ENCODE measurements at places on chromosomes 16 and 17.

DNA sequence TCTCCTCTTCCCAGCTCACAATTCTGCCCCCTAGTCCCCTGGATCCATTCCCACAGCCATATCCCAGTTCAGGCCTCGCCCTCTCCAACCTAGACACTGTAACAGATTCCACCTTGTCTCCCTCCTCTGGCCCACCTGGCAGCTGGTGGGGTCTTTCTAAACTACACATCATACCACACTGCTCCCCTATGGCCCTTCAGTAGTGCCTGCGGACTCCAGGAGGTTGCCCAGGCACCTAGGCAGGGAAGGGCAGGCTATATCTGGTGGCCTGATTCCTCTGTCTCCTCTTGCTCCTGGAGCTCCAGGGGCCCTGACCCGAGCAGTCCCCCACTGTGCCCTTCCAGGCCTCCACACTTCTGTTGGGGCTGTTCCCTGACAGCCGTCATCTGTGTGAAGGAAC lies 64.5 kb downstream of the SMPD3 start:
- H3K27ac ChIP-seq: no peak overlapping the region
- no peaks in the 10 kb centered on the region for H3K36me3 ChIP-seq
- H3K27me3 ChIP-seq: peaks cover 10% of the 10 kb centered on the region
- H3K4me3 ChIP-seq: no peak overlapping the region
- no peaks in the 10 kb centered on the region for H3K4me1 ChIP-seq

DNA sequence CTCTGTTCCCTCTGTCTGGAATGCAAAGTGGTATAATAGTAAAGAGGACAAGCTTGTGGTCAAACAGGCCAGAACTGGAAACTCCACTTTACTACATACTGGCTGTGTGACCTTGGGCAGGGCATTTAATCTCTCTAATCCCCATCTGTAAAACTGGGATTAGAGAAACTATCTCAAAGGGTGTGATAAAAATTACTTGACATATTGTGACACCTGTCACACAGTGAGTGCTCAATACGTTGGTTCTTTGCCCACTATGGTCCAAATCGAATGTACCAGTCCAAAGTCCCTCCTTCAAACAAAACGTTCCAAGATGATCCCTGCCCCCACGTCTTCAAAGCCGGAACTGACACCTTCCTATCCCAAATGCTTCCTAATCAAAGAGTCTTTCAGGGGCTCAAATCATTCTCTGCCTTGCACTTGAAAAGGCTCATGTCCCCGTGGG lies 734 bp downstream of the PGAP3 start:
- peaks cover 13% of the 10 kb centered on the region for H3K4me1 ChIP-seq
- H3K27ac ChIP-seq: peak overlapping the region; percentile 93
- DNase-seq: no peak
- H3K4me3 ChIP-seq: peak overlapping the region; percentile 78
- no peaks in the 10 kb centered on the region for H3K27me3 ChIP-seq
- H3K36me3 ChIP-seq: peaks cover 37% of the 10 kb centered on the region

DNA sequence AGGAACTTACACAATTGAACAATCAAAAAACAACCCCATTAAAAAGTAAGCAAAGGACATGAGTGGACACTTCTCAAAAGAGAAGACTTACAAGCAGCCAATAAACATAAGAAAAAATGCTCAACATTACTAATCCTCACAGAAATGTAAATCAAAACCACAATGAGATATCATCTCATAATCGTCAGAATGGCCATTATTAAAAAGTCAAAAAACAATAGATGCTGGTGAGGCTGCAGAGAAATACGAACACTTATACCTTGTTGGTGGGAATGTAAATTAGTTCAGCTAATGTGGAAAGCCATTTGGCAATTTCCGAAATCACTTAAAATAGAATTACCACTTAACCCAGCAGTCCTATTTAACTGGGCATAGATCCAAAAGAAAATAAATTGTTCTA lies 301.9 kb upstream of the KCNJ16 start:
- DNase-seq: no peak
- no peaks in the 10 kb centered on the region for H3K36me3 ChIP-seq
- no peaks in the 10 kb centered on the region for H3K4me1 ChIP-seq
- no peak overlapping the region for H3K27ac ChIP-seq
- no peak overlapping the region for H3K4me3 ChIP-seq

DNA sequence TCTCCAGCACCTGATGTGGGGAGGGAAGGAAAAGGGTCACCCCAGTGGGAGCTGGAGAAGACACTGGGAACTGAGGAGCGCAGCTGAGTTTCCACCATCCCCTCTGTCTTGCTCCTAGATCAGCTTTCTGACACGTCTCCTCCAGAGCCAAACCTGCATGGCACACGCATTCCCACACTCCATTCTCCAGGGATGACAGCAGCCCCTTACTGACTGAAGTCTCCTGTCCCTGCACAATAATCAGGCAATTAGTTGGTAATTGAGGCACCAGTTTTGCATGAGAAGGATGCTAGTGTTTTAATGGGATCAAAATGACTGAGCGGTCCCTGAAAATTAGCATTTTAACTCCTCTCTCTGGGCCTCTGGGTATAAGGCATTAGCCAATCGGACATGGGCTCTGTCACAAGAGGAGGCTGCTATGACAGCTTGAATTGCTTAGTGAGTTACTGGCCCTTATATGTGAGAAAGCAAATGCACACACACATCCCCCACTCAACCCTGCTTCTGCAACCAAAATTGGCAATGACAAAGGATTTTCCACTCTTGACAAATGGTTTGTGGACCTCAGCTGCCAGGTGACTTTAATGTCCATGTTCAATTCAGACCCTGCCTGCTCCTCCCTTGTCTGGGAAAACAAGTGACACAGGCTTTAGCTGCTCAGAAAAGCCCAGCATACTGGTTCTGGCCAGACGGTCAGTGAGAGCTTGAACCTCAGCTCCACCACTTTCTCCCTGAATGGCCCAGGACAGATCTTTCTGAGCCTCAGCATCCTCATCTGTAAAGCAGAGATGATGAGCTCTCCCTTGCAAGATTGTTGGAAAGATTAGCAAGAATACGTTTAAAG lies 57.2 kb upstream of the SREBF1 start:
- H3K27me3 ChIP-seq: no peaks in the 10 kb centered on the region
- H3K4me1 ChIP-seq: no peaks in the 10 kb centered on the region
- no peak overlapping the region for H3K4me3 ChIP-seq

GRCh38 chr16:82187829-82188228 lies 17.8 kb upstream of the MPHOSPH6 start:
- H3K27me3 ChIP-seq: no peaks in the 10 kb centered on the region
- H3K4me3 ChIP-seq: no peak overlapping the region

- H3K36me3 ChIP-seq: no peaks in the 10 kb centered on the region
- no peak for DNase-seq
- H3K27ac ChIP-seq: peak overlapping the region; percentile 64
- H3K4me3 ChIP-seq: peak overlapping the region; percentile 22
- H3K4me1 ChIP-seq: peaks cover 100% of the 10 kb centered on the region
- H3K27me3 ChIP-seq: no peaks in the 10 kb centered on the region
Observed at GRCh38 chr16:85003725-85004586, 7.4 kb downstream of the ZDHHC7 start.

DNA sequence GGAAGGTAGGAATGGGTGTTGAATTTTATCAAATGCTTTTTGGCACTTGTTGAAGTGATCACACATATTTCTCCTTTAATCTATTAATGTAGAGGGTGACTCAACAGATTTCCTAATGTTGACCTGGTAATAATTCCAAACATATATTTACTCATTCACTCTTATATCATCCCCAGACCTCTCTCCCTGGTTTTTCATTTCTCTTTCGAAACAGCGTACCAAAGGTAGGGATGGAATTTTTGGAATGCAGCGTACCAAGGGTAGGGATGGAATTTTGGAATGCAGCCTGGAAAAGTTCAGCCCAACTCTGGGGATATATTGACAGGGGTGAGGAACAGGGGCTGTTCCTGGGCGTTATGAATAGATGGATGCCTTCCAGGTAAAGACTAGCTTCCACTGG lies 7.3 kb downstream of the KIF18B start:
- H3K4me3 ChIP-seq: no peak overlapping the region
- no peak for DNase-seq
- H3K36me3 ChIP-seq: no peaks in the 10 kb centered on the region

DNA sequence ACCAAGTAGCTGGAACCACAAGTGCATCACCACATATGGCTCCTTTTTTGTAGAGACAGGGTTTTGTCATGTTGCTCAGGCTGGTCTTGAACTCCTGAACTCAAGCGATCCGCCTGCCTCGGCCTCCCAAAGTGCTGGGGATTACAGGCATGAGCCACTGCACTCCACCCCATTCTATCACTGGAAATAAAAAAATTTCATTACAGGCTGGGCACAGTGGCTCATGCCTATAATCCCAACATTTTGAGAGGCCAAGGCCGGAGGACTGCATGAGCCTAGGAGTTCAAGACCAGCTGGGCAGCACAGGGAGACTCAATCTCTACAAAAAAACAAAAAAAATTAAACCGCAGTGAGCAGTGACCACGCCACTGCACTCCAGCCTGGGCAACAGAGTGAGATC lies 60.1 kb downstream of the BRIP1 start:
- H3K27me3 ChIP-seq: no peaks in the 10 kb centered on the region
- no peak overlapping the region for H3K27ac ChIP-seq
- H3K4me3 ChIP-seq: no peak overlapping the region

DNA sequence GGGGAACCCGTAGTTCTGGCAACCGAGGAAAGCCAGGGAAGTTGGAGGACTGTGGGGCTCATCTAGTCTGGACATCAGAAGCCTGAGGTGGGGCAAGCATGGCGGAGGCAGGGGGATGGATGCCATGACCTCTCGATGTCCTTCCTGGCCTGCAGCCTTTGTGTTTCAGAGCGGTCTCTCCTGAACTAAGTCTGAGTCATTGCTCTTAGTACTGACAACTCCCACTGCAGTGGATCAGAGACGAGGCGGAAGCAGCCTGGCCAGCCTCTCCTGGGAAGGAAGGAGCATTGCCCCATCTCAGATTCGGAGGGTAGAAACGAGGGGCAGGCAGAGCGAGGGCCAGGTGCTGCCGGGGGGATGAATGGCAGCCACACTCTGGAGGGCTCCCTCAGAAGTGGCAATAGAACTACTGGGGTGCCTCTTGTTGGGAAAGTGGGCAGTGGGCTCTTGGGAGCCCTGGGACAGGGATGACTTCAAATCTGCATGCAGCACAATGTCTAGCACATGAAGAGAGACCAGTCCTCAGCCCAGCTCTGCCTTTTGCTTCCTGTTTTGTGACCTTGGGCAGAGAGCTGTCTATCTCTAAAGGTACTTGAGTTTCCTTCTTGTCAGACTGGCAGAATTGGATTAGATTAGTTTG lies 3.6 kb upstream of the STAC2 start:
- peaks cover 22% of the 10 kb centered on the region for H3K4me1 ChIP-seq
- no peak for DNase-seq
- H3K4me3 ChIP-seq: no peak overlapping the region
- peaks cover 21% of the 10 kb centered on the region for H3K27me3 ChIP-seq
- no peak overlapping the region for H3K27ac ChIP-seq

DNA sequence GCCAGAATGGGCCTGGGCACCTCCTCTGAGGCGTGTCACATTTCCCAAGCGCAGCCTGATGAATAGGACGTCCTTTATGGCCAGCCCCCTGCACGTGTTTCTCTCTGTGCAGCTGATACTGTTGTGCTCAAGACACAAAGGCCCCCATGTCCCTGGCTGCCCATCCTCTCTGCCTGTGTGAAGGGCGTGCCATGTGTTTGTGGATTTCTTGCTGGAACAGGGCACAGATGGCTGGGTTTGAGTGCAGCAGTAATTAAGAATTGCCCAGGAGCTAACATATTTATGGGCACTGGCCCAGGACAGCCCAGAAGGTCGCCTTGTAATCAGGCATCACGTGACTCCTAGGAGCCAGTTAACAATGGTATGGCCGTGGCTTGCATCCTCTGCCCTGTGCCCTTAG lies 181.1 kb downstream of the CCDC182 start:
- H3K4me1 ChIP-seq: no peaks in the 10 kb centered on the region
- H3K4me3 ChIP-seq: no peak overlapping the region
- DNase-seq: no peak
- H3K27ac ChIP-seq: no peak overlapping the region
- H3K27me3 ChIP-seq: no peaks in the 10 kb centered on the region

GRCh38 chr17:7997186-7997585 lies 5.2 kb upstream of the GUCY2D start:
- H3K27me3 ChIP-seq: no peaks in the 10 kb centered on the region
- H3K4me3 ChIP-seq: no peak overlapping the region
- H3K4me1 ChIP-seq: peaks cover 10% of the 10 kb centered on the region
- no peaks in the 10 kb centered on the region for H3K36me3 ChIP-seq
- H3K27ac ChIP-seq: no peak overlapping the region
- DNase-seq: no peak

DNA sequence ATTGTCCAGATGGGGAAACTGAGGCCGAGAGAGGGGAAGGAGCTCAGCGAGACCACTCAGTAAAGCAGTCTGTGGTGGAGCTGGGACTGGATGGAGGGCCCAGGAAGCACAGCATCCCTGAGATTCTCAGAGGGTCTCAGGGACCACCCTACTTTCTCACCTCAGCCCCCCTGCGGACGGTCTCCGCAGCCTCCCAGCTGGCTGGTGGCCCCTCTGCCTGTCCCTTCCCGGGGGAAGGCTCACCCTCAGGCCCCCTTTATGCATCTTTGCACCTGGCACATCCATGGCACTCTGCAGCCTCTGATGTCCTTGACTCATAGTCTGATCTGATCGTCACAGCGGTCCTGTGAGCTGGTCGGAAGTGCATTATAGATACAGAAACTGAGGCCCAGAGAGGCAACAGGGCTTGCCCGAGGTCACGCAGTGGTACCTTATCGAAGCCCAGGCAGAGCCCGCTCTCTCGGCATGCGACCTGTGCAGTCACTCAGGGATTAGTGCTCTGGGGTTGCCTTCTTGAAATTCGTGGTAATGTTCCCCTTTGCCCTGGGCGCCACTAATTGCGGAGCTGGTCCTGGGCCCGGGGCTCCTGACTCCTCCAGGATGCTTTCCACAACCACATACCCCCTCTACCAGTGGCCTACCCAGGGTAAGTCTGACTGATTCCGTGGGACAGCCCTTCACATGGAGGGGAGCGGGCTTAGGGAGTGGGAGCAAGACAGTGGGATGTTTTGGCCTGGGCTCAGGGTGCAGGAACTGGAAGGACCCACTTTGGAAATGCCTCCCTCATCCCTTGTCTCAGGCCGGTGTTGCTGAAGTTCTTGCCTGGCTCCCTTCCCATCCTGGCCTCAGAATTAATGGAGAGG lies 24.4 kb downstream of the RAB11FIP4 start:
- H3K4me1 ChIP-seq: no peaks in the 10 kb centered on the region
- H3K4me3 ChIP-seq: no peak overlapping the region
- DNase-seq: no peak
- H3K27me3 ChIP-seq: no peaks in the 10 kb centered on the region

DNA sequence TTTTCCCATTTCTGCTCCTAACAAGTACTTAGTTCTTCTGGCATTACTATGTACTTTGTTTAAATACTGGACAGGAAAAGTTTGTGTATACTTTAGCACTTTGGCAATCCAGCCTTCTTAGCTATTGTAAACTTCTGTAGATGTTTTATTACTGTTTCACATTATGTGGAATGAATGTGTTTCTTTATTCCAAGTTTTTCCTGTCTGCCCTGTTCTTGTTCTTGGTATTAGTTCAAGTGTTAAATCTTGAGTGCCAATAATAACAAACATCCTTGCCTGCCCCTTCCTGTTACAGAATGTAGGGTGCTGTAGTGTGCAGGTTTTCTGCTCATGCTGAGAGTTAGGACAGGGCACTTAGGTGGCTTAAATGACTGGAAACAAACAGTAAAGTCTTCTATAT lies 7.3 kb upstream of the CAPNS2 start:
- DNase-seq: no peak
- H3K27ac ChIP-seq: peak overlapping the region; percentile 83
- H3K4me1 ChIP-seq: peaks cover 26% of the 10 kb centered on the region
- no peak overlapping the region for H3K4me3 ChIP-seq
